ENCODE measurements at places on chromosomes 4 and X. TPM values are rescaled to one million over a fixed set of nuclear protein-coding genes. Genes with fewer than 3 reads are reported as not detected.

The SHOX gene
- total RNA-seq, result 3.1 TPM

The IL3RA gene
- 6.3 TPM for total RNA-seq

The IL21 gene
- not detected for total RNA-seq

The UGT2B15 gene
- not detected for total RNA-seq

The BEX5 gene
- total RNA-seq, result 0.52 TPM

The STARD8 gene
- 8.9 TPM for total RNA-seq

The HSFX3 gene
- not detected for total RNA-seq

The RNF128 gene
- under 0.01 TPM for total RNA-seq

The SLC25A43 gene
- 6.3 TPM for total RNA-seq

The UVSSA gene
- 2.6 TPM for total RNA-seq

The UGT2B7 gene
- total RNA-seq, result not detected

The ZCCHC12 gene
- total RNA-seq, result 1.0 TPM

The C1QTNF7 gene
- total RNA-seq, result 2.1 TPM

The TNMD gene
- total RNA-seq, result 123 TPM

The SLC16A2 gene
- 12.5 TPM for total RNA-seq

The GBA3 gene
- total RNA-seq, result not detected

The MAGEA2 gene
- total RNA-seq, result not detected

The VCX3A gene
- not detected for total RNA-seq

The MAGEE1 gene
- total RNA-seq, result 1.6 TPM

The CHRDL1 gene
- total RNA-seq, result 12.5 TPM

The GPR119 gene
- not detected for total RNA-seq

The SSX4B gene
- not detected for total RNA-seq

The DRP2 gene
- total RNA-seq, result 1.0 TPM

The SMAD1 gene
- 38.6 TPM for total RNA-seq

The PFKFB1 gene
- total RNA-seq, result not detected

The SYP gene
- total RNA-seq, result 1.0 TPM

The MYL5 gene
- total RNA-seq, result 978 TPM

The EPHA5 gene
- 1.0 TPM for total RNA-seq

The NUP62CL gene
- 1.6 TPM for total RNA-seq

The COL25A1 gene
- 3.7 TPM for total RNA-seq

The PCDH19 gene
- 2.6 TPM for total RNA-seq

The TMPRSS11F gene
- not detected for total RNA-seq

The USP26 gene
- not detected for total RNA-seq

The ATP2B3 gene
- total RNA-seq, result 0.52 TPM

The GSX2 gene
- not detected for total RNA-seq

The FAM236B gene
- not detected for total RNA-seq

The CLDN2 gene
- total RNA-seq, result under 0.01 TPM

The MSMO1 gene
- total RNA-seq, result 55.8 TPM

The ADGRG4 gene
- total RNA-seq, result under 0.01 TPM

The PPARGC1A gene
- total RNA-seq, result 12.5 TPM

The IBSP gene
- total RNA-seq, result not detected

The BEX1 gene
- 1.0 TPM for total RNA-seq

The DDX53 gene
- total RNA-seq, result not detected

The FRMD7 gene
- total RNA-seq, result 0.52 TPM

The P2RY10 gene
- 0.52 TPM for total RNA-seq

The PNMA6F gene
- not detected for total RNA-seq

The AKAP4 gene
- 1.0 TPM for total RNA-seq

The IKBKG gene
- total RNA-seq, result 6.8 TPM

The IQCM gene
- total RNA-seq, result not detected

The F9 gene
- not detected for total RNA-seq

The PABPC1L2A gene
- total RNA-seq, result not detected

The COL4A5 gene
- total RNA-seq, result 17.2 TPM

The GAGE1 gene
- total RNA-seq, result not detected

The USP17L15 gene
- not detected for total RNA-seq

The RS1 gene
- under 0.01 TPM for total RNA-seq

Measured in skeletal muscle tissue (tissue), 5 donors.